ENCODE measurements at places on chromosomes 4 and X. TPM values are rescaled to one million over a fixed set of nuclear protein-coding genes. Genes with fewer than 3 reads are reported as not detected.

CSAG3 gene
- total RNA-seq, result not detected

AGTR2 gene
- not detected for total RNA-seq

CCDC160 gene
- 0.28 TPM for total RNA-seq

ADGRG2 gene
- total RNA-seq, result under 0.01 TPM

IL9R gene
- total RNA-seq, result not detected

CLNK gene
- not detected for total RNA-seq

HAND2 gene
- 0.56 TPM for total RNA-seq

PDS5A gene
- total RNA-seq, result 33.5 TPM

ARSJ gene
- total RNA-seq, result 143 TPM

CSN1S1 gene
- total RNA-seq, result not detected

QRFPR gene
- not detected for total RNA-seq

PPP4R3C gene
- not detected for total RNA-seq

ATP10D gene
- total RNA-seq, result 135 TPM

NHSL2 gene
- total RNA-seq, result 0.83 TPM

SERTM2 gene
- under 0.01 TPM for total RNA-seq

NDP gene
- 0.28 TPM for total RNA-seq

MID1 gene
- total RNA-seq, result 63.0 TPM

TSPAN6 gene
- total RNA-seq, result 20.1 TPM

EFHC2 gene
- 0.28 TPM for total RNA-seq

S100G gene
- total RNA-seq, result not detected

Data from IMR-90 (cell line).